ENCODE measurements at places on chromosomes 13 and 19. TPM values are rescaled to one million over a fixed set of nuclear protein-coding genes. Genes with fewer than 3 reads are reported as not detected.

KLK12 gene
- not detected for total RNA-seq

- no peak for DNase-seq
Observed at GRCh38 chr19:19270749-19271571, 2.1 kb downstream of the TM6SF2 start.

DNA sequence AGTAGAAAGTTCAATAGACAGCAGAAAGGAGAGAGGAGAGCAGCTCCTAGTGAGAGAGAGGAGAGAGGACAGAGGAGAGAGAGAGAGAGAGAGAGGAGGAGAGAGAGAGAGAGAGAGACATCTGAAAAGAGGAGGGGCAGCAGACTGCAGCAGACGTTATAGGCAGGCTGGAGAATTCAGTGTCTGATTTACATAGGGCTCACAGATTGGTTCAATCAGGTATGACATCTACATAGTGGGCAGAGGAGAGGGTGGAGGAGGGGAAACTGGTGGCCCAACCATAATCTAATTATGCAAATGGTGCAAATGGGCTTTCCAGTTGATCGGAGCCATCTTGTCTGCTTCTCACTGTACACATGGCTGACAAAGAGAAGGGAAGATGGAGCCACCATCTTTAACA, 221.3 kb upstream of the TRPC4 start:
- DNase-seq, result no peak

ZNF20 gene
- 2.9 TPM for total RNA-seq

GRCh38 chr19:49558591-49558990, 21.8 kb downstream of the NOSIP start:
- DNase-seq, result no peak

DNA sequence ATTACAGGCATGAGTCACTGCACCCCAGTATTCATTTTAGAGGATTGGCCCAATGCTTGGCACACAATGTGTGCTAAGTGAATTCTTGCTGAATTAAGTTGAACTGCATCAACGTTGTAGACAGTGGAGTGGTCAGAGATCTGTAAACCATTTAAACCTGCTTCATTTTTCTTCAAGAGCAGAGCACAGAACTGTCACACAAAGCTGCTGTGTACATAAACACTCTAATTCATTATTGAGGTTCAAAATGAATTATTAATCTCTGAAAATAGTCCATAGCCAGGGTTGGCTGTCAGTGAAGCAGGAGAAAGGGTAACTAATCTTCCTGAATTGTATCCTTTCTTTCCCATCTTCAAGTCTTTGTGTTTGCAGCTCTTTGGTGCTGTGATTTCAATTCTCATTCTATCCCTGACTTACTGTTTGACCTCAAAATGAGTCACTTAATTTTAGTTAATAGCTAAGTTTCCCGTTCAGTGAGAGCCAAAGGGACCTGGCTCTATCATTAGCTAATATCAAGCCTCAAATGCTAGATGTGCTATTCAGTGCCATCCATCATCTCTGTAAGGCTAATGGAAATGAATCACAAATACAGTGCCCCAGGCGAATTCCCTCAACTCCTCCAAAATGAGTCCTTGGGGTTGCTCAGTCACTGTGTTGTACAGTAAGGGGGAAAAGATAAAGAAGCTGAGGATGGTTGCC, 77.0 kb upstream of the TSC22D1 start:
- DNase-seq, result no peak

GARIN5A gene
- not detected for total RNA-seq
